Bladder microvascular endothelial cell (primary cell): ENCODE measurements at places on chromosomes 11 and 22. TPM values are rescaled to one million over a fixed set of nuclear protein-coding genes. Genes with fewer than 3 reads are reported as not detected.

The SPTBN2 gene
- total RNA-seq: 14.4 and 48.3 TPM in 2 replicates

The KIRREL3 gene
- under 0.01 TPM in 1 of 2 replicates, not detected in the other for total RNA-seq

The SEPTIN3 gene
- under 0.01 and 0.06 TPM in 2 replicates for total RNA-seq

The KCNK4 gene
- total RNA-seq: 0.25 TPM in 1 of 2 replicates, not detected in the other

The PHF21B gene
- total RNA-seq: not detected in 2 replicates

The TMEM191C gene
- 0.63 and 1.9 TPM in 2 replicates for total RNA-seq

The OR8G5 gene
- total RNA-seq: not detected in 2 replicates
